Activated CD4-positive, alpha-beta T cell treated with anti-CD3 and anti-CD28 coated beads for 1 hour (primary cell): ENCODE measurements at places on chromosomes 6 and 20.

DNA sequence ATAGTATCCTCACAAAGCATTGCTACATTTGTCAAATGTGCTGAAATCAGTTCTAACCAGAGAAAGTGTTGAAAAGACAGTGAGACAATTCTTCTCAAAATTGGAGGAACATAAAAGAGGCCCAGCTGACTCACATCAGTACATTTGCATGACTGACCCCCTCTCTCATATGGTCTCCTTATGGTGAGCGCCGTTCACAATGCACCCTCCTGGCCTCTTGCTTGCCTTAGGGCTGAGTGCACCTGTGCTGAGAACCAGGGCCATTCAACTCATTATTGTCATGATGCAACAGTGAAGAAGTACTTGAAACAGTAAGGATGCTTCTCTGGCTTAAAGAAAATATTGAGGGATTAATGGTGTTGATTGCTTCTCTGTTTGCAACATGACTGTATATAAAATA, 375.2 kb upstream of the AGPAT4 start:
- DNase-seq, result no peak

DNA sequence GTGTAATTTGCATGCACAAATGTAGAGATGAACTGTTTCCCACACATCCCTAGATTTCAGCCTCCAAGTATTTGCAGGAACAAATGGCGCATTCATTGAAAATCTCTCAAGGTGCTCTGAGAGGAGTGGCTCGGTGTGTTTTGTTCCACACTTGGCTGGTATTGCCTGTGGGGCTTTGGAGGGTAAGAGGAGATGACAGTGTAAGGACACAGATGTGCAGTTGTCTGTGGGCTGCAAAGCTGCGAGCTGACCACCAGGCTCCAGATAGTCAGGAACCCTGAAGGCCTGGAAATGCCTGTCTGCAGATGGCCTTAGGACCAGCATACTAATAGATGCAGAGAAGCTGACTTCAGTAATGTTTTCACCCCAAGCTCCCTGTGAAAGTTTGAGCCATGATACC, 57.7 kb upstream of the PBOV1 start:
- no peak for DNase-seq

DNA sequence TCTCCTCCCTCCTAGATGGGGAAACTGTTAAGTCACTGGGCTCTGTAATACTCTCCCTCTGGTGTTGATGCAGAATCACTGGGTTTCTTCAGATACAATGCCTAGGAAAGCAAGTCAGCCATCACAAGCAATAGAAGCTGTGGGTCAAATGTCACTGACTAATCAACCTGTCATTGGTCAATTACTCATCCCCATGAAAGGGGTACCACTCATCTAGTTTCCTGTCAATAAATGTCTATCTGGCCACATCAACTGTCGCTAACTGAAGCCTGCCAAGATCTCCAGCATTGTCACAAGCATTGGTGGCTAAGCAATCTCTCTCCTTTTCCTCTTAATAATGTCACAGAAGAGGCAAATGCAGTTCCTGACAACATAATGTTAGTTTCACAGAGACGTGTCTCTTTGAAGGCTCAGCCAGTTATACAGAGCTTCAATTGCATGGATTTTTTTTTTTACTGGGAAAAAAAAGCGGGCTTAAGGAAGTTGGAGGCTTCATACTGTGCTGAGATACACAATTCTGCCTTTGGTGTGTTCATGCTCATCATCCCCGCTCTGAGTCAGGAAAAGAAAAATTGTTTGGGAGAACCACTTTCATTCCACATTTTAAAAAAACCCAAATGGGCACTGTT, 355.9 kb downstream of the BTBD9 start:
- DNase-seq, result no peak

DNA sequence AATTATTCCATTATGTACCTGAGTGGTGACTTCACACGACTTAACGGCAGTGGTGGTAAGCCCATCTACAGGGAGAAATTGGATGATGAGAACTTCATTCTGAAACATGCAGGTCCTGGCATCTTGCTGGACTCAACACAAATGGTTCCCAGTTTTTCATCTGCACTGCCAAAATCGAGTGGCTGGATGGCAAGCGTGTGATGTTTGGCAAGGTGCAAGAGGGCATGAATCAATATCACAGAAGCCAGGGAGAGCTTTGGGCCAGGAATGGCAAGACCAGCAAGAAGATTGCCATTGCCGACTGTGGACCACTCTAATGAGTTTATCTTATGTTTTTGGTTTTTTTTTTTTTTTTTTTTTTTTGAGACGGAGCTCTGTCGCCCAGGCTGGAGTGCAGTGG, 172.3 kb downstream of the ZNF217 start:
- no peak for DNase-seq

- DNase-seq, result no peak
Observed at GRCh38 chr6:131125431-131125830, 9.8 kb upstream of the AKAP7 start.

DNA sequence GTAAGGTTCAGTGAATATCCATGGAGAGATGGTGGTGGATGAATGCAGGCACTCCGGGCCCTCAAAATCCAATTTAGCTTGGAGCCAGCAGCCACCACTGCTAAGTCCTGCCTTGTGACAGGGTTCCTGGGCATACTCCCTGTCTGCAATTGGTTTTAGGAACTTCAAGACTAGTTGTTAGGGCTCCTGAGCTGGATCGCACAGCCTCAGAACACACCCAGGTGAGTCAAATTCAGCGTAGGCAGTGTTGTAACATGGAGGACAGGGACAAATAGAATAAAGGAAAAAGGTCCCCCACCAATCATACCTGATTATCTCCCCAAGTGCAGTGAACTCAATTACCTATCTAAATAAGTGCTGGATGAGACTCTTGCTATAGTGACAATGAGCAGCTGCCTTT, 74.6 kb downstream of the PERP start:
- no peak for DNase-seq

DNA sequence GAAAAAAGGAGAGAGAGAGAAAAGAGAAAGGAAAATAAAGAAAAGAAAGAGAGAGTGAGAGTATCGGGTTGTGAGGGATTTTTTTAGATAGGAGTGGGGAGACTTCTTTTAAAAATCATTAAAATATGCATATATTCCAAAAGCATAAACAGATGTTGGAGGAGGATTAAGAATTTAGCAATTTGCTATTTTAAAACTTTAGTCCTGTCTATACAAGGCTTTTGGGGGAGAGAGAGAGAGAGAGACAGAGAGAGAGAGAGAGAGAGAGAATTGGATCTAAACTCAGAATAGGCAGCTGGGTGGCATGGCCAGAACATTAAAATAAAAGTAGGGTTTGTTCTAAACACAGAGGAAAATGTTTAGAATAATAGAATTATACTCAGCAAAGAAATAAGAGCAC, 72.1 kb downstream of the SOD2 start:
- DNase-seq, result no peak

- DNase-seq, result no peak
Observed at GRCh38 chr20:42472198-42472597, 717.5 kb downstream of the PTPRT start.

- DNase-seq, result no peak
Observed at GRCh38 chr6:118316796-118317384, 231.2 kb upstream of the PLN start.

GRCh38 chr20:49965781-49966305, 16.9 kb upstream of the SNAI1 start:
- no peak for DNase-seq

- DNase-seq, result no peak
Observed at GRCh38 chr6:162856885-162857284, 129.1 kb downstream of the PACRG start.

GRCh38 chr6:38432479-38432878, 207.2 kb downstream of the BTBD9 start:
- no peak for DNase-seq

DNA sequence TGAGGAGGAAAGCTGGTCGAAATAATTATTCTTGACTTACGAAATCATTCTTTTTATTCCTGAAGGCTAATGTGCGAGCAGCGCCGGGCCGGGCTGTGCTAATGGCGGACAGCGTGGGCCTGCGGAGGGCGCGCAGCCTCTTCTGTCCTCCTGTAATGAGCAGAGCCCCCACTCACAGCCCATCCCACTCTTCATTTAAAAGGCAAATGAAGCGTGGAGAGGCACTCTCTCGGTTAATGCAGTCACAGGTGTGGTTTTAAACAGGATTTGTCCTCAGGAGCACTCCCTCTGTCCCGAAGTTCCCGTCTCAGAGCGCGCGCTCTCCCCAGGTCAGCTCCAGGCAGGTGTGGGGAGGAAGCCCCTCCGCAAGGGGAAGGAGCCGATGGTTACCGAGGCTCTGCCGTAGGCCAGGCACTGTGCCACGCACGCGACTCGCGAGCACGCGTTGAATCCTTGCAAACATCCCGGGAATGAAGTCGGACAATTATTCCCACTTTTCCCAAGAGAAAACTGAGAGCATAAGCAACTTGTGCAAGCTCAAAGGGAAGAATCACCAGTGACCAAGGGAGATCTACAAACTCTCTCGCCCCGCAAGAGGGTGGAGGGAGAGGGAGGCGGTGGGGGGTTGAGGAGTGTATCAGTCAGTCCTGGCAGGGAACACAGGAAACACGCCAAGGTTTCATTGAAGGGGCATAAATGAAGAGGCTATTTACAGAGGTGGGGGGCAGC, 35.5 kb upstream of the ZFAND3 start:
- DNase-seq, result no peak

DNA sequence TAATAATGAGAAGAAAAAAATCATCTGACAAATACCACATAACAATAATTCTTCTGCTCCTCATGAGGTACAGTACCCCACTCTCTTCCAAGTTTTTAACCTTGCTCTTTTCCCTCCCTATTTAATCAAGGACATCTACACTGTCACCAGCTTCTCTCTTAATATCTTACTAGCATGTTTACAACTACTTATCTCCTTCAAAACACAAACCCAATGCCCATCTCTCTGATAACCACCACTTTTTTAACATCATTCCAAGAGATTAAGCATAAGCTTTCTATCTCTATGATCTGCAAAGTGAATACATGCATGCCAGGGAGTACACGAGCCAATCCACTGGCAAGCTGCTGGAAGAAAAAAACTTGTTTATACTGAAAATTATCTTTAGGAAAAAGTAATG, 10.3 kb downstream of the CEP85L start:
- DNase-seq, result no peak

- DNase-seq, result no peak
Observed at GRCh38 chr6:138293428-138294395, 75.4 kb upstream of the PBOV1 start.
